ENCODE measurements at places on chromosomes 12 and 14. TPM values are rescaled to one million over a fixed set of nuclear protein-coding genes. Genes with fewer than 3 reads are reported as not detected.

The PZP gene
- total RNA-seq: not detected

GRCh38 chr14:68655021-68655831 lies 137.6 kb downstream of the ZFP36L1 start:
- DNase-seq: no peak

- DNase-seq: no peak
Measured at GRCh38 chr12:57894399-57895292, 46.7 kb upstream of the ATP23 start.

- DNase-seq: no peak
Measured at GRCh38 chr12:109919456-109919855, 19.4 kb downstream of the TCHP start.

Measured in H4 (cell line).